A549 treated with Mapracorat at 1 μM for 4 hours (cell line): ENCODE measurements at places on chromosomes 11 and 22. TPM values are rescaled to one million over a fixed set of nuclear protein-coding genes. Genes with fewer than 3 reads are reported as not detected.

INPP5J gene
- 0.44 to 0.56 TPM (median 0.54 TPM) in 5 replicates for total RNA-seq

MN1 gene
- 2.4 to 3.5 TPM (median 3.1 TPM) in 5 replicates for total RNA-seq

CHST1 gene
- total RNA-seq: 1.3 to 2.0 TPM (median 1.8 TPM) in 5 replicates

APOBEC3G gene
- not detected in 5 replicates for total RNA-seq

MUS81 gene
- 26.7 to 36.3 TPM (median 33.7 TPM) in 5 replicates for total RNA-seq

GDPD4 gene
- total RNA-seq: not detected in 5 replicates

PANX3 gene
- not detected in 5 replicates for total RNA-seq

MS4A6E gene
- not detected in 5 replicates for total RNA-seq

TBX1 gene
- total RNA-seq: 2.7 to 5.0 TPM (median 4.0 TPM) in 5 replicates

SNX32 gene
- 0.09 TPM in 1 of 5 replicates, not detected in the others for total RNA-seq

FGF3 gene
- total RNA-seq: not detected in 5 replicates

TRIM49 gene
- 0.09 to 0.14 TPM in 2 of 5 replicates, not detected in the others for total RNA-seq
